ENCODE measurements at places on chromosomes 4 and X.

DNA sequence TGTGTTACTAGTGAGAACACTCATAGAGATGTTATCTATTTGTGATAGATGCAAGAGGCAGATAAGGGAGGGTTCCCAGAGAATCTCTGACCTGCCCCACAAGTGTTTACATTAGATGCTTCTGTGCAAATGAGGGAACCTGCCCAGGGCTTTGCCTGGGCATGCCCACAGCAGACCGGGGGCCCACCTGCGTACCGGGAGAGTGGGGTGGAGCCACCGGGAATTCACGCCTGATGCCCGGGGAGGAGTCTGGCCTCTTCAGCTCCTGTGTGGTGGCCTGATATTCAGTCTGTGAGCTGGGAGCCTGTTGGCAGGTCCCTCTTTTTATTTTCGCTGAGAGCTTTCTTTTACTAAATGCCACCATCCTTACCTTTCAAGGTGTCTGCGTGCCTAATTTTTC lies 155.7 kb downstream of the SNCA start:
- DNase-seq, result no peak

GRCh38 chr4:8586246-8586645 lies 6.1 kb downstream of the GPR78 start:
- no peak for DNase-seq

DNA sequence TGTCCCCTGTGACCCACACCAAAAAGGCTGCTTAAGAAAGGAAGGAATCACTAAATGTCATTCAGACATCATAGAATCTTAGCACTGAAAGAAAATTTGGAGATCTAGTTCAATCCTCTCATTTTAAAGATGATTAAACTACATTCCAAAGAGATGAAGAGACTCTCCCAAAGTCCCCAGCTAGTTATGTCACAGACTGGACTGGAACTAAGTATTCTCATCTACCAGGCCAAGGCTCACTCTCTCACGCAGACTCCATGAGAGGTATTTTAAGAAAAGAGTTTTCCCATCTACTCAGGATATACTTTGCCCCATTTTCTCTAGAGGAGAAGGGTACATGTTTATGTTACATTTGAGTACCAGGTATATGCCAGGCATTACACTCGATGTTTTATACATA lies 6.9 kb downstream of the FABP2 start:
- DNase-seq, result no peak

DNA sequence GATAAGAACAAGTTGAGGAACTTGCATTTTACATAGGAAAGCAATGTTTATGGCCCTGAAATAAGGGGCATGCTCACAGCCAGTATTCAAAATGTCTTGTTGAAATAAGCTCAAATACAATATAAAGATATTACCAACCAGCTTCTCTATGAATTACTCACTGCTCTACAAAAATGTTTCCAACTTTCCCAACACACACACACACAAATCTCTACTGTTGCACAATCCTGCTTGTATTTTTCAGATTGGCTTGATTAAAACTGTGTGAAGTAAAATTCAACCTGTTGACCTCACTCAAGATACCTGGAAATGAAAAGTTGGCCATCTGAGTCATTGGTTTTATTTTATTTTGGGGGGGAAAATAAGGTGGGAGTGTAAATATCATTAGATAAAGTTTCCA lies 128.6 kb downstream of the CHIC2 start:
- no peak for DNase-seq

DNA sequence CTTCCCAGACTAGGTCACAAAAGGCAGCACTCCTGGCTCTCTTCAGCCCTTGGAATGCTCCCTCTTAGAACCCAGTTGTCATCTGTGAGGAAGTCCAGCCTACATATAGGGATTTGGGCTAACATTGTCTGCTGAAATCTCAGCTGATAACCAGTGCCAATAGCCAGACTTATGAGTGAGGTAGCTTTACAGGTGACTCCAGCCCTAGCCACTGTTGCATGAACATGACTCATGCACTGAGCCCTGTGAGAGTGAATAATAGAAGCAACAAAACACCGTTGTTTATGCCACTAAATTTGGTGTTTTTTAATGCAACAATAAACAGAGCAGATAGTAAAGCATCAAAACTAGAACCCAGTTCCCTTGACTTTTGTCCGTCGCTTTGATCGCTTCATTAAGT lies 433.2 kb downstream of the STIM2 start:
- no peak for DNase-seq

DNA sequence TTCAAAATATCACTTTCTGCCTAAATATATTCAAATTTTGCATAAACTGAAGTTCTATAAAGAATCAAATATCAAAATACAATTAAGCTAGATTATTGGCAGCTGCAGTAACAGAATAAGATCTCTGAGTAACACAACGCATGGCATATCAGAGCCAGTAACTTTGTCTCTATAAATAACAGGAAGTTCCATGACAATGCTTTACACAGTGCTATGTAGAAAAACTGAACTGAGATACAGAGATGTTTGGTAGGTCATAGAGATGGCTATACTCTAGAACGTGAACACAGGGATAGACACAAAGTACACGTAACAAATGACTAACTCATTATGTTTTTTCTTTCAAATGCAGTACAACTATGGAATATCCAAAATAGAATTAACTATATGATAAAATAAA lies 18.2 kb downstream of the UBE2D3 start:
- no peak for DNase-seq

DNA sequence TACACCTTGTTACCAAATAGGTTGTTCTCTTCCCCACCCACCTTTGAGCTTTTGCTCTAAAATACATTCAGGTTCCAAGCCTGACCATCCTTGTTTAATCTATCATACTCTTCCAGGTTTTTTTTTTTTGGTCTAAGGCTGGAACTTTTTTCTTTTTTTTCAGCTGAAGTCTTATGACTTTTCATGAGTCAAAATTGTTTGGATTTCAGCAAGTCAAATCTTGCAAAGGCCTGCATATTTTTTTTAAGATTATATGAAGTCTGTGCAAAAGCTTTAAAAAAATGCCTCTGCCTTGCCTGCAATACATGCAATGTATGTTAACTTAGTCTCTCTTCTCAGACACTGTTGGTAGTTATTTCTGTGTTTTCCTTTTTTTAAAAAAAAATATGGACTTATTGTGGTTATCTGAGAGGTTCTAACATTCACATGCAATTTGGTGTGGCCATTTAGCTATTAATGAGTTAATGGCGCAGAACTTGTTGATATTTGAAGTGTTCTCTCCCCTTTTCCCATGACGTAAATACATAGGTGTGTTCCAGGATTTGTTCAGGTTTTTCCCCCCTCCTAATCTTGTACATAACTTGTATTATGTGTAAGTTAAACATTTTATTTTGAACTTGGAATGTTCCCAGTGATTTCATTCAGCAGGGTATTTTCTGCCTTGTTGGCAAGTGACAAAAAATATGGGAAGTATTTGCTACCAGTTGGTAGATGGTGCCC lies 58.7 kb downstream of the CCKAR start:
- DNase-seq, result no peak

Measured in HS-5 (cell line).